ENCODE measurements at places on chromosomes 1 and 21.

DNA sequence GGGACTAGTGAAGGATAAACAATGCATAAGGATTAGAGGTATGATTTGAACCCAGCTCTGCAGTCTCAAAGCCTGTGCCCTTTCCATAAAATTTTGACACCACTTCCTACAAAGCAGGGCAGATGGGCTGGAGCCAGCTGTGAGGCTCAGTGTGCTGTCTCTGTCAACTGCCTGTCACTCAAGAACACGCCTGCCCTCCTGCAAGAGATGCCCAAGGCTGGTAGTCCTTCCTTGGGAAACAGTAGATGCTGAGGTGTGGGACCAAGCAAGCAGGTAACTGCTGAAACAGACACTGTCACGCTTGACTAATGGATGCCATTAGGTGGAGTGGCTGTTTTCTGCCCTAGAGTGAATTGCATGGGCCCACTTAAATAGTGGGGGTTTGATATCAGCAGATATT is 402.0 kb downstream of the PTPRU start:
- DNase-seq: no peak

- DNase-seq: no peak
These were observed 229.2 kb downstream of the PTGER3 start for GRCh38 chr1:70818401-70818800.

DNA sequence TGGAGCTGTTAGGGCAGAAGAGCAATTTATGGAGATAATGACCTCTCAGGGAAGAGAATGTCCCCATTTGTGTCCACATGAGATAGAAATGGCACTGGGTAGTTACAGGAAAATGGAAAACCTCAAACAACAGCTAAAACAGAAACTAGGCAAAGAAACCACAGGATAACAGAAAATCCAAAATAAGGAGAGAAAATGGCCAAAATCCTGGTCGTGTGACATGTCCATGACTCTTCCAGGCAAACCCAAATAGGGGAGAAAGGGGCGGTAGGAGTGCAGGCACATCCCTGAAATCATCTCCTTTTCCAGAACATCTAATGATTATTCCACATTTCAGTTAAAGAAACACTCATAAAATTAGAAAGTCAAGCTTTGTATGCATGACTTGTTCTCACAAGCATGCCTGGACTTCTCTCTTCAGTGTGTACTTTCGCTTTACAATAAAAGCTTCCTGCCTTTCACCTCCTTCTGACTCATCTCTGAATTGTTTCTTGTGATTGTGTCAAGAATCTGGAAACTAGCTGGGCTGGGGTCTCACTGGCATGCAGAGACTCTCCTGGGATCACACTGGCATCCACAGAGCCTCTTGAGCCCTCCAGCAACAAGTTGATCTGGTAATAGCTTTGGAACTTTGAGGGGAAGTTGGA is 171.4 kb upstream of the ZP4 start:
- DNase-seq: peak; percentile 86

- DNase-seq: no peak
These were observed 15.1 kb downstream of the LCA5L start for GRCh38 chr21:39430457-39430856.

GRCh38 chr1:44546403-44547053 is 127.8 kb downstream of the TMEM53 start:
- DNase-seq: no peak

GRCh38 chr1:201259476-201260235 is 23.6 kb upstream of the PKP1 start:
- peak; percentile 22 for DNase-seq

- DNase-seq: no peak
These were observed 594 bp downstream of the LUZP1 start for GRCh38 chr1:23168079-23168444.
